ENCODE measurements at places on chromosomes 1 and 21. TPM values are rescaled to one million over a fixed set of nuclear protein-coding genes. Genes with fewer than 3 reads are reported as not detected.

The FALEC gene
- total RNA-seq, result not detected

The HSPB7 gene
- 0.65 TPM for total RNA-seq

GRCh38 chr1:240190881-240191401, 99.3 kb downstream of the FMN2 start:
- no peaks in the 10 kb centered on the region for H3K36me3 ChIP-seq
- H3K27me3 ChIP-seq, result no peaks in the 10 kb centered on the region
- H3K4me1 ChIP-seq, result no peaks in the 10 kb centered on the region
- no peak overlapping the region for H3K4me3 ChIP-seq
- no peak overlapping the region for H3K27ac ChIP-seq

GRCh38 chr1:232471250-232471649, 158.7 kb downstream of the SIPA1L2 start:
- no peak overlapping the region for H3K4me3 ChIP-seq
- H3K36me3 ChIP-seq, result peaks cover 9% of the 10 kb centered on the region
- H3K27me3 ChIP-seq, result no peaks in the 10 kb centered on the region
- DNase-seq, result no peak

DNA sequence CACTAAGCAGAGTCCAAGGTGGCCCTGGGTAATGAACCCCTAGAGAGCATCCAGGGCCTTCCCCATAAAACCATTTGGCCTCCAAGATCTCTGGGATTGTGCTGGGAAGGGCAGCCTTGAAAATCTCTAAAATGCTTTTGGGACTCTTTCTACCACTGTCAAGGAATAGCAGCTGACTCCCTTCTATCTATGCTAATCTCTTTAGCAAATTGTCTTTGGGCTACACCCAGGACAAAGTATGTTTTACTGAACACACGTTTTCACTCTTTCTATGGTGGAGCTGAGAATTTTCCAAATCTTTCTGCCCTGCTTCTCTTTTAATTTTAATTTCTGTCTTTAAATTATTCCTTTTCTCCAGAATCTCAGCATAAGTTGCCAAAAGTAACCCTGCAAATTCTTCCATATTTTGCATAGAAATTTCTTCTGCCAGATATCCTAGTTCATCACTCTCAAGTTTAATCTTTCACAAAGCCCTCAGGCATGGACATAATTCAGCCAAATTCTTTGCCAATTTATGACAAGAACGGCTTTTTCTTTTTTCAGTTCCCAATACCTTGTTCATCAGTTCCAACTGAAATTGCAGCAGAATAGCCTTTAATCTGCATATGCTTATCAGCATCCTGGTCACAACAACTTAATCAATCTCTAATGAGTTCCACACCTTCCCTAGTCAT, 687.0 kb upstream of the ADGRL4 start:
- DNase-seq, result no peak
- no peaks in the 10 kb centered on the region for H3K27me3 ChIP-seq
- H3K27ac ChIP-seq, result no peak overlapping the region
- no peaks in the 10 kb centered on the region for H3K4me1 ChIP-seq
- H3K4me3 ChIP-seq, result no peak overlapping the region
- H3K36me3 ChIP-seq, result no peaks in the 10 kb centered on the region

DNA sequence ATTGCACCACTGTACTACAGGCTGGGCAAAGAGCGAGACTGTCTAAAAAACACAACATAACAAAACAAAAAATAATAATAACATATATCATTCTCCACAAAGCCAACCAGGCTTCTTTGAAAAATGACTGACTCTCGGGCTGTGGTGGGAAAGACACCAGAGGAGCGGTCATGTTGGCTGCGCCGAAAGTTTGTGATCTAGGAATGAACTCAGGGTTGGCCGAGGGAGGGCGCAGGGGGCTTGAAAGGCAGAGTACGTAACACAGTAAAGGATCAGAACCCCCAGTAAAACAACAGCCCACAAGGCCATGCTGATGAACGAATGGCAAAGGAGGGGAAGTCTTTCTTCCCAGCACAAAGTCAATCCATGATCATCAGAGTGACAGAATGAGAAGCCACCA, 4.7 kb downstream of the SLC35E2B start:
- no peak overlapping the region for H3K4me3 ChIP-seq
- DNase-seq, result peak; percentile 32
- no peaks in the 10 kb centered on the region for H3K27me3 ChIP-seq
- no peak overlapping the region for H3K27ac ChIP-seq
- no peaks in the 10 kb centered on the region for H3K36me3 ChIP-seq

DNA sequence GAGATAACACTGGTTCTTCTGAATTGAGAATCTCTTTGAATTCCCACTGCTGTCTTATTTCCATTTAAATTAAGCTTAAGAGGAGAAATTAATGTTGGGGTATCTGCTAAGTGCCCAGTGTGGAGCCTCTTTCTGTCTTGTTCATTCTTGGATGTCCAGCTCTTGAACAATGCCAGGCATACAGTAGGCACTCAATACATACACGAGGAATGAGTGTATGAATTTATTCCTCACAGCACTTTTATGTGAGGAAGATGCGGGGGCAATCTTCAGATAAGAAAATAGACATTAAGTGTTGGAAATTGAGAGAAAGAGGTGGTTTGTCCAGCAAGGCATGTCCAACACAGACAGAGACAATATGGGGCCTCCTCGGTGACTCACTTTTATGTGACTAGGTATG, 11.8 kb upstream of the ATF3 start:
- H3K4me3 ChIP-seq, result no peak overlapping the region
- no peaks in the 10 kb centered on the region for H3K36me3 ChIP-seq
- H3K27ac ChIP-seq, result no peak overlapping the region
- DNase-seq, result no peak
- no peaks in the 10 kb centered on the region for H3K27me3 ChIP-seq
- H3K4me1 ChIP-seq, result no peaks in the 10 kb centered on the region

GRCh38 chr1:30101487-30102227, 621.7 kb downstream of the MATN1 start:
- DNase-seq, result no peak
- no peaks in the 10 kb centered on the region for H3K27me3 ChIP-seq
- no peaks in the 10 kb centered on the region for H3K36me3 ChIP-seq
- no peak overlapping the region for H3K4me3 ChIP-seq
- H3K27ac ChIP-seq, result no peak overlapping the region

- no peaks in the 10 kb centered on the region for H3K4me1 ChIP-seq
- no peaks in the 10 kb centered on the region for H3K27me3 ChIP-seq
- no peaks in the 10 kb centered on the region for H3K36me3 ChIP-seq
- H3K4me3 ChIP-seq, result no peak overlapping the region
- H3K27ac ChIP-seq, result no peak overlapping the region
- DNase-seq, result no peak
Observed at GRCh38 chr1:212683357-212683722, 16.3 kb downstream of the BATF3 start.

GRCh38 chr1:175687622-175688415, 55.6 kb downstream of the TNR start:
- no peaks in the 10 kb centered on the region for H3K4me1 ChIP-seq
- H3K27me3 ChIP-seq, result no peaks in the 10 kb centered on the region
- no peak overlapping the region for H3K27ac ChIP-seq
- H3K4me3 ChIP-seq, result no peak overlapping the region
- no peaks in the 10 kb centered on the region for H3K36me3 ChIP-seq

DNA sequence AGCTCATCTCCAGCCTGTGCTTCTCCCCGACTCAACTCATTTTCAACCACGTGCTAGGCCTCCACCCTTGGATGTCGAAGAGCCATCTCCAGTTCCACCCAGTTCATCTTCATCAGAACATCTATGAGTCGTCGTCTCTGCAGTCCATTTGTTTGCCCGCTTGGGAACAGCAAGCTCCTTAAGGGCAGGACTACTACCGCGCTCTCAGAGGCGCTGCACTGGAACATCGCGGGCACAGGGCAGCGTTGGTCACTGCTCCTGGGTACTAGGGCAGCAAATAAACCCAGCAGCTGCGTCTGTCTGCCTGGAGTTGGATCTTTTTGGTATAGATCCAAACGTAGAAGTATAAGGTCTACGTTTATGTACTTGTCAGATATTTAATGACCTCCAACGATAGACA, 478 bp upstream of the PRDM2 start:
- H3K4me3 ChIP-seq, result peak overlapping the region; percentile 41
- no peak for DNase-seq
- no peaks in the 10 kb centered on the region for H3K27me3 ChIP-seq
- peak overlapping the region; percentile 73 for H3K27ac ChIP-seq
- no peaks in the 10 kb centered on the region for H3K36me3 ChIP-seq
